T follicular helper cell (primary cell): ENCODE measurements at places on chromosomes 11 and 22.

DNA sequence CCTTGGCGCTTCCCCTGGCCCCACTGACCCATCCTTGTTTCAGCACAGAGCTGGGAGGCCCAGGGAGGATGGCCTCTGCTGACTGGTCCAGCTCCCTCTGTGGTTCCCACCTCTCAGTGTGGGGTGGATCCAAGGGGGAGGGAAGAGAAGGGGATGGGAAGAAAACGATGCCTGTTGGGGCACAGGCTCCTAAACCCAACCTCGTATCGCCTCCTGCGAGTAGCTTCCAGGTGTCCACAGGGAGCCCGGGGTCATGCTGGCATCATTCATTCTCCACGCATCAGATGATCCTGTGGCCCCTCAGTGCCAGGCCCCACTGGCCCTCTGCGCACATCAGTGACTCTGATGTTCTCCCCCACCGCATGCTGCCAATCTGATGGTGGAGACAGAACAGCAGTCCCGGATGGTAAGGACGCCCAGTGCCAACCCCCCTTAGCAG lies 5.1 kb downstream of the MYEOV start:
- no peak for DNase-seq

DNA sequence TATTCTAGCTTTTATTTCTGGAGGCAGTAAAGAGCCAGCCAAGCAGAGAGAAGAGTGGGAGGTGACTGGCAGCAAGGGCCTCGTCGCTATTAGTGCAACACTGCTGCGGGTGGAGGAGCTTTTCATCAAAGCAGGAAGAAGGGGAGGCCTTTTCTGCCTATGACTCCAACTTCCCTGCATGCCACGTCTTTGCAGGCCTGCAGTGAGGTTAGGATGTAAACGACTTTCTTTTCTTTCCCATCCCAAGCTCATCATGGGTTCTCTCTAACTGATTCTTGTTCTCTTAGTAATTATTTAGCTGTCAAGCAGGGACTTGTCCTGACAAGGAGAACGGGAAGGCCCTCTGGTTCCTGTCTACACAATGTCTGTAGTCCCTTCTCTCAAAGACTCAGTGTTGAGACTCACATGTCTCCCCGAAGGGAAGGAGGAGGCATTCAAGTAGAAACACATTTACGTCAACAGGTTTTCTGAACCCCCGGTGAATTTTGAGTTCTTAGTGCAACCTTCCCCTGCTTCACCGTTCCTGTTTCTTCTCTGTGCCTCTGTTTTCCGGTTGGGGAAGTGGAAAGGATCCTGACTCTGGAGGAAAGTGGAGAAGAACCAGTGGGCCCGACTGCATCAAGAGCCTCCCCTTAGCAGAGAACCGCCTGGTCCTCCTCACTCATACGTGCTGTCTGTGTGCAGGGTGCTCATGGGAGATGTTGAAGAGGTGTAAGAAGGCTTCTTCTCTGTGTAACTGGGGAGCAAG lies 56.9 kb downstream of the PACS1 start:
- DNase-seq: peak; percentile 53

GRCh38 chr22:47659467-47660223 lies 897.2 kb downstream of the TBC1D22A start:
- DNase-seq: no peak

DNA sequence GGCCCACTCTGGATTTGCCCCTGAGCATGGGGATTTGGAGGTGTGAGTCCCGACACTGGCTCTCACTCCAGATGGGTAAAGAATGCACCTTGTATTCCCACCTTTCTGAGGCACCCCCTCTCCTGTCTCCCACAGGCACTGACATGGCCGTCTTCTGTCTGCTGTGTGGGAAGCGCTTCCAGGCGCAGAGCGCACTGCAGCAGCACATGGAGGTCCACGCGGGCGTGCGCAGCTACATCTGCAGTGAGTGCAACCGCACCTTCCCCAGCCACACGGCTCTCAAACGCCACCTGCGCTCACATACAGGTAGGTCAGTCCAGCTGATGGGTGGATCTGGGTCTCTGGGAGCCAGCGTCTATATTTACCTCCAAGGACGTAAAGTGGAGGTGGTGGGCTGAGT lies 54.2 kb upstream of the NNMT start:
- no peak for DNase-seq

DNA sequence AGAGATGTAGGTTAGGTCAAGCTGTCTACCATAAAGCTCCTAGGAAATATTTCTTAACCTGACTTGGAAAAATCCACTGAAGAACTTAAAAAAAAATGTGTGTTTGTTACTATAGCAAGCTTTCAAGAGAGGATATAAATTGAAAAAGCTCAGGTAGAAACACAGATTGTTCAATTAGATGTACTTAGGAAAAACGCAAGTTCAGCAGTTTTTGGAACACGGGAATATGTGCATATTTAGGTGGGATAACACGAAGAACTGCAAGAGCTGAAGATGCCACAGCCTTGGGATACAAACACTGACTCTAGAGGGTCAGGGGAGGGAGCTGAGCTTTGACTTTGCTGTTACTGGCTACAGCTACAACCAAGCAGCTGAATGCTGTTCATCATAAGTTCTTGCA lies 77.8 kb upstream of the FSHB start:
- no peak for DNase-seq

GRCh38 chr11:121194731-121195596 lies 93.9 kb downstream of the TECTA start:
- DNase-seq: peak; percentile 29

DNA sequence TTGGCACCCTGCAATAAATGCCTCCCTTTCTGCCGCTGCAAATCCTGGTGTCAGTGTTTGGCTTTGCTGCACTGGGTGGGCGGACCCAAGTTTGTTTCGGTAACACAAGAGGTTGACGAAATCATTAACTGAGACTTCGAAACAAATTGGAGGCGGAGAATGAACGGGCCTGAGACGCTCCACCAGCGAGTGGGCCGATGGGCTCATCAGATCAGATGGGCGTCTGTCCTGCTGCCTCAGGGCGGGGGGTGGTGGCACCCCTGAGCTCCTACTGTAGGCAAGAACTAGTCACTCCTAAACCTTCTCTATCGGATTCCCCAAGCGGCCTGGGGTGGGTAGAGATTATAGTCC lies 918 bp upstream of the CAPN5 start:
- no peak for DNase-seq

GRCh38 chr11:17504330-17505107 lies 27.9 kb upstream of the ABCC8 start:
- peak; percentile 70 for DNase-seq

DNA sequence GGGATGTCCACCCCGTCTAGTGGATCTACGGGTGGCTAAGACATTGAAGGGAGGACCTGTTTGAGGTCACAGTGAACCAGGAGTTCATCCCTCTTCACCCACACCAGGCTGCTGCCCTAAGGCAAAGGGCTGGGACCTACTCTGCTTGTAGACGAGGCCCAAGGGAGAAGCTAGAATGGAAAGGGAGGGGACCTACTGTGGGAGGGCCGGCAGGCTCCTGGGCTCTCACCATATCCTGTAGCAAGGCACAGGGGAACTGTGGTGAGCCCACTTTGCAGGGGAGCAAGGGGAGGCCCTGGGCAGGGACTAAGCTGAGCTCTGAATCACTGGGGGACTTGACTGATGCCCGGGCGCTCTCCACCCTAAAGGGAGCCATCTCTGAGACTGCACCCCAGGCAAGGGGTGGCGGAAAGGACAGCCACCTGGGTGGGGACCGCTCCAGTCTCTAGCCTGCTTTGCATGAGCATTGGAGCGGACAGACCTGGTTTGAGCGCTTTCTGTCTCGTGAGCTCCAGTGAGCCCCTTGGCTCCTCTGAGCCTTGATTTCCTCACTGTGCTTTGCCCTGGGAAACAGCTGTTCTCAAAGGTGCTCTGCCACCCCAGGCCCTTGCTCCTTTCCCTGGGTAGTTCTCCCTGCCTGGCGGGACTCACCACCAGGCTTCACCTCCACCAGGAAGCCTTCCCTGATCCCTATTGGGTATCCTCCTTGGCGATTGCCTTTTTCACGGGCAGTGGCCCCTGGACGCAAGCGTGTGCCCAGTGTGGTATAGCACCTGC lies 24.2 kb downstream of the PARVG start:
- no peak for DNase-seq

DNA sequence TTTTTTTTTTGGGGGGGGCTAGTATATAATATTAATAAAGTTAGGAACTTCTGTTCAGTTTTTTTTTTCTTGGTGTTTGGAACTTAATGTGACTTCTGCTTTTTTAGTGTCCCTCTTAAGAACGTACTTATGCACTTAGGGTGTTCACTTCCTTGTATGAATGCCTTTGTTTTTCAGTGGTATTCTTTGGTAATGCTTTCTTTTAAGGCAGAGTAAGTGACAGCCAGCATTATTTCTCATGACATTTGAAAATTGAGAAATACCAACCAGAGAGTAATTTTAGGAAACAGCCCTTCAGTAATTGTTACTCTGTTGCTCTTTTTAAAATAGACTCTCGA lies 2.4 kb downstream of the GRK3 start:
- DNase-seq: no peak

DNA sequence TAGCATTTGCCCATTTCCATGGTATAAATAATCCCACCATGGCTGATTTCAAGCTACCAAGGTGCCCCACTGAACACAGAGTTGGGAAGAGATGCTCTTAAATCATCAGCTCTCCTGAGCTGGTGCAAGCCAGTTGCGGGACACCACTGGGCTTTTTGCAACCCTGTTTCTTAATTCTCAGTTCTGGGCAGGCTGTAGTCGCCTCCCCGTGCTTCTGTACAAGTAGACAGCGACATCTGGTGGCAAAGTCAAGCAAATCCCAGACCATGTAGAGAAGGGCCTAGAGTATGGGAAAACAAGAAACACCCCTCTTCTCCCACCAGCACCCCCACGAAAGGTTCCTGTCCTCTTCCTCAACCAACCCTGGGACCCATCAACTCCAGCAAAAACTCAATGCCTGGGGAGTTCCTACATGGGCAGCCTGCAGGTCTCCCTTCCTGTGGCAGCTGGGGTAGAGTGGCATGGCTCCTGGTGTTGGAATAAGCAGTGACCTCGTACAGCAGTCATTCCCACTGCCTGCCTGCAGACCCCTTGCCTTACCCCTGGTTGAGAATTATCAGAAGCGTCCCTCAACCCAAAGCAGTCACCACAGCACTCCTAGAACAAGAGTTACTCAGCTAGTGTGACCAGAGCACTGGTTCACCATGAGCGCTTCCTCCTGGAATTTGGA lies 68.4 kb downstream of the IGLL5 start:
- DNase-seq: peak; percentile 51

GRCh38 chr11:69394869-69395246 lies 86.6 kb upstream of the LINC01488 start:
- no peak for DNase-seq

DNA sequence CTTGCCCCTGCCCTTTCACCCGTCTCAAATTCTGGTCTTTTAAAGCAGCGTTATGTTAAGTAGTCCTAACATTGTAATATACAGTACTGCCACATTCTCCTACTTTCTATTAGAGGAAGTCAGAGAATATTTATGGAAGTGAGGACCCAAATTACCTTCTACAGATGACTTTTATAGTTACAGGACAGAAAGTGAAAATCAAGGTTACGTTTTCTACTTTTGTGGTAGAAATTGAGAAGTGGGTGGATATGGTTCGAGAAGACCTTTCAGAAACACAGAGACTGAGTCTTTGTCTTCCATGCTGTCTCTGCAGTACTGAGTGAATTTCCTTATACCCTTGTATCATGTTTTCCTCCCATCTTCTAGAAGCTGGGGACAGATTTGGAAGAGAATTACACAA lies 17.1 kb downstream of the SC5D start:
- DNase-seq: no peak

GRCh38 chr22:21904250-21904789 lies 36.9 kb upstream of the MAPK1 start:
- DNase-seq: no peak

DNA sequence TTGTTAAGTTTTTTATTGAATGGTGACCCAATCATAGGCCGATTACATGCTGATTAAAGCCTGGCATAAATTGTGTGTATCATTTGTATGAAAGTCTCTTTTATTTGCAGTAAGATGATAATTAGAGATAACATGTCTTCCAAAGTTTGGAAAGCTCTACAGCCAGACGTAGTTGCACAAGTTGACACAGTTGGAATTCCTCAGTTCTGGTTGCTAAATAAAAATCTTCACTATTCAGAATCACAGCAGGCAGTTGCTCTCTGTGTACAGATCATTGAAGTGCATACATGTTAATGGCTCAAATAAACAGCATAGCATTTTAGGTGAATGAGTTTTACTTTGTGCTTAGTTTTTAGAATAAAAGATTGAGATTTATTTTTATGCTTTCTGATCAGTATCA lies 69.5 kb downstream of the ARHGAP42 start:
- no peak for DNase-seq

GRCh38 chr11:79699246-79699645 lies 258.4 kb upstream of the TENM4 start:
- no peak for DNase-seq

- no peak for DNase-seq
These were observed 645 bp downstream of the RNF121 start for GRCh38 chr11:71929491-71929890.

DNA sequence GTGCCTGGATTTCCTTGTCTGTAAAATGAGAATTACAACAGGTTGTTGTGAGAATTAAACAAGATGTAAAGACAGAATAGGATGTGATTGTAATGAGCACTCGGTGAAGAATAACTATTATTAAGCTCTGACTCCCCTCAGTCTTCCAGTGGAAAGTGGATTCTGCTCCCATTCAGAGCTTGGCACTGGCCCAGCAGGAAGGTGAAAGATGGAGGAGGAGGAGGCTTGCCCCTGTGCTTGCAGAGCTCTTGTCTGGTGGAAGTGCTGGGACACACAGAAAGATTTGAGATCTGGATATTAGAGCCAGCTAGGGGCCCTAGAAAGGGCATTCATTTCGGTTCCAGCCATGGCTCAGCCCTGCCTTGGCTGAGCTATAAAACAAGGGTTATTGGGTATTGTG lies 28.2 kb downstream of the PHLDB1 start:
- no peak for DNase-seq

- no peak for DNase-seq
These were observed 39.7 kb downstream of the DEUP1 start for GRCh38 chr11:93370260-93370659.

- no peak for DNase-seq
These were observed 47.7 kb upstream of the DKK3 start for GRCh38 chr11:12056119-12056518.

DNA sequence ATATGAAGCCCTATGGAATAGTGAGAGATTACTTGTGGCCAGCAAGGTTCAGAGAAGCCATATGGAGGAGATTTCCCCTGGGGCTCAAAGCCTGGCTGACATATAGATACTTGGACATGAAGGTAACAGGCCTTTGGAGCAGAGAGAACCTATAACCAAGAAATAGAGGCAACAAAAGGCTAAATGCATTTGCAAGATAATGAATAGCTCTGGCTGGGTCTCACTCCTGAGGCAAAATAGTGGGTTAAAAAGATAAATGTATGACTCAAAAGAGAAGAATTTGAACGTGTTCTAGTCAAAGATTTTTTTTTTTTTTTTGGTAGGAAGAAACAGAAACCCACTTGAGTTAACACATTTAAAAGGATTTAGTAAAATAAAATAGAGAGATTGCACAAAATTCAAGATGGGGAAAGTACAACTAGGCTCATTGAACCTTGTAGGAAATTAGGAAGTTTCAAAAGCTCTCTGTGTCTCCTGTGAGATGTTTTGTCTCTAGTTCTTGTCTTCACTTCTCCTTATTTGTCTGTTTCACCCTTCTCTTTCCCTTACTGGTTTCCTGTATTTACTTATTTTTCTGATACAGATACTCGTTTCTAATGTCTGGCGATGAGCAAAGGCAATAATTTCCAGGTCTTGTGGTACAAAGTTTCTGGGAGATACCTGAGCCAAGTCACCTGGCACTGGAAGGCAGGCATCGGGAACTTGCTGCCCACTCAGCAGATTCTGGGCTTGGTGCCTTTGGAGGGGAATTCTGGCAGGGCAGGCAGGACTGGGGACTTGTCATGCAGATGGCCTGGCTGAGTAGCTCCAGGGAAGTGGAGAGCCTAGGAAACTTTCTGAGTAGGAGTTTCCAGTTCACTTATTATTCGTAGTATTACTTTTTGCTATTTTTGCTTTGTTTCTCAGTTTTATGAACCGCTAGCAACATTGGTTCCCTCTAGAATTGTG lies 49.2 kb upstream of the SESN3 start:
- DNase-seq: no peak
